Astrocyte (in vitro differentiated cells and primary cell): ENCODE measurements at places on chromosomes 2 and 18. TPM values are rescaled to one million over a fixed set of nuclear protein-coding genes. Genes with fewer than 3 reads are reported as not detected.

GRCh38 chr2:160253440-160254188, 53.5 kb upstream of the ITGB6 start:
- peak; percentile 37 for DNase-seq

DNA sequence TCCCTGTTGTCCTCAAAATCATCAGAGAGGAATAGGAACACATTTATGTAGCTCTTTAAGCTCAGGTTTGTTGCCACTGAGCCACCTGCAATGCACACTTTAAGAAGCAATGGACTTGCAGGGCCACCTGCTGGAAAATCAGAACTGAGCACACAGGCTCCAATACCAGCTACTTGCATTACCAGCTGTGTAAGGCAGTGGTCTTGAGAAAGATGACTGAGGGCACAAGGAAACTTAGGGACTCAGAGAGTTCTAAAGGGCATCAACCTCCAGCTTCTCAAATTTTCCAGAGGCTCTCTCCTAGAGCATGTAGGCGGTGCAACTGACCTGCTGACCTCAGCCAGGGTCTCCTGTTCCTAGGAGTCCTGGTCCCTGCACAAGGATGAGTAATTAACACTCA, 2.5 kb upstream of the CNDP2 start:
- DNase-seq, result peak; percentile 54

DNA sequence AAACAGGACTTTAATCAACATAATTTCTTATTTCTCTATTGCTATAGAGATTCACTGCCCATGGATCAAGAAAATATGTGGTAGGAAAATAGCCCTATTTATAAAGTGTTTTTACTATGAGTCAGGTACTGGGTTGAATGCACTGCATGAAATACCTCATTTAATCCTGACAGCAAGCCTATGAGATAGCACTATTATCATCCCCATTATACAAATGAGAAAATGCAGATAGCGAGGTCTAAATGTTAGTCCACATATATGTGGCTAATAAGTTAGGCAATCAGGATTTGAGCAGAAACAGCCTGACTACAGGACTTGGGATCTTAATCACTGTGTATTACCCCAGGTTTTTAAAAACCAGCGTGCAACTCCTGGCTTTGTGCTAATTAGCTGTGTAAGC, 8.5 kb upstream of the LYPD1 start:
- DNase-seq, result peak; percentile 78

DNA sequence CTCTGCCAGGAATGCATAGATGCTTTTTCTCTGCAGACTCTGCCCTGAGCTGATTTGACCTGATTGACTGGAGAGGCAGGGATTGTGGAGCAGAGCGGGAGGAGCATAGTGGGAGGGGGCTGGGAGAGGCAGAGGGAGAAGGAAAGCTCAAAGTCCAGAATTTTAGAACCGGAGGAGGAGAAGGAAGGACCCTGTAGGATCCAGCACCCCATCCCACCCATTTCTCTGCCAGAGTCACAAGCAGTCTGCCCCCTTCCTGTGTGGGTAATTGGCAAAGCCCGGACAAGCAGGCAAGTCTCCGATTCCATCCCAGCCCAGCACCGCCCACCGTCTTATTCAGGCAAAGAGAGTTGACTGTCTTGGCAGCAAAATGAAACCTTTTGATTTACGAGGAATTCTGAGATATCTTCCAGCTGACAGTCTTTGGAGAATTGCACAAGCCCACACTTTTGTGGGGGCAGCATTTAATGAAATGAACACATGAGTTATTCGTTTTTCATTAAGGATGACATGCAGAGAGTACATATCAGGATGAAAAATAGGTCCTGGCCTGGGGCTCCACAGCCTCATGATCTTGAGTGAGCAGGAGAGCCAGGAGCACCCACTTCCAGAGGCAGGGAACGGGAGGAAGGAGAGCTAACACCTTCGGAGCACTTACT, 103.1 kb downstream of the MCFD2 start:
- DNase-seq, result peak; percentile 99

GRCh38 chr18:23921716-23922285, 92.8 kb upstream of the TTC39C start:
- no peak for DNase-seq

- DNase-seq, result no peak
These were observed 518.4 kb upstream of the SPHKAP start for GRCh38 chr2:228699888-228700287.

GRCh38 chr18:44178476-44178875, 502.2 kb upstream of the SETBP1 start:
- no peak for DNase-seq

DNA sequence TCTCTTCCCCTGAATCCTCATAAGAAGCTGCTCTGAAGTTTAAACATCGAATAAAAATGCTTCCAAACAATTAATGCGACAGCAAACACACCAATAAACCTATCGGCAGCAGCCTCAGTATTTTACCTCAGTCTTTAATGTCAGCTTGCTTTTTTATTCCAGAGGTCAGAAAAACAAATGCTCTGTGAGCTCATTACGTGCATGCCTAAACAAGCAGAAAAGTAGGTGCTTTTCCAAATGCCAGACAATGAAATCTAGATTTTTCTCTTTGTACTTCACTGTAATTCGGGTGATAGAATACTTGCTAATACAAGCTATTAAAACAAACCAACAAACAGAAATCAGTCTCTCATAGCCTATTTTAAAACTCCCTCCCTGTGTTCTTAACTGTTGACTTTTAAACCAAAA, 381.5 kb downstream of the NRXN1 start:
- no peak for DNase-seq

DNA sequence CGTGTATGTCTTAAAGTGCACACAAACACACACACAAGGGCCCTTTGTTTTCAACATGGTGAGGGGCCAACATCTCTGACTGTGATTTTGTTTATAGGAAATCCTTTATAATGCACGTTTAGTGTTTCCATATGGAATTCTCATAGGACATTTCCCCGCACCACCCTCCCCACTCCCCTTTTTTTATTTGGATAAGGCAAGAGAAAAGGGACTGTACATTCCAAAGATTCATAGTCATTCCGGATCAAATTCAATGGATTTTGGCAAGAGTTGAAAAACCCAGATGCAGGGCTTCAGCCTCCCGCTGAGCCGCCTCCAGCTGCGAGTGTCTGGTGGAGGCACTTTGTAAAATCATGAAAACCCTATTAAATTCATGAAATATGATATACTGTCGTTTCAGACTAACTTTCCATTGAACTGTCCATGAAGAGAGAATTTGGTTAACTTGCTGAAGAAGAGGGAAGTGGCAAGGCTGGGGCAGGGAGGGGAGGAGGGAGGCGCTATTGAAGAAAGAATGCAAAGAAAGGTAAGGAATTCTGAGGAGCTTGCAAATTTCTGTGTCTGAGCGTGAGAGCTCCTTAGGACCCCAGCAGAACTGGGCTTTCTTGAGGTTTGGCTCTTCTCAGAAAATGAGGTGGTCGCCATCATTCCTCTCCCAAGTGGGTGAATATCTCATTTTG, 25.8 kb upstream of the SLC14A2 start:
- DNase-seq, result peak; percentile 91

DNA sequence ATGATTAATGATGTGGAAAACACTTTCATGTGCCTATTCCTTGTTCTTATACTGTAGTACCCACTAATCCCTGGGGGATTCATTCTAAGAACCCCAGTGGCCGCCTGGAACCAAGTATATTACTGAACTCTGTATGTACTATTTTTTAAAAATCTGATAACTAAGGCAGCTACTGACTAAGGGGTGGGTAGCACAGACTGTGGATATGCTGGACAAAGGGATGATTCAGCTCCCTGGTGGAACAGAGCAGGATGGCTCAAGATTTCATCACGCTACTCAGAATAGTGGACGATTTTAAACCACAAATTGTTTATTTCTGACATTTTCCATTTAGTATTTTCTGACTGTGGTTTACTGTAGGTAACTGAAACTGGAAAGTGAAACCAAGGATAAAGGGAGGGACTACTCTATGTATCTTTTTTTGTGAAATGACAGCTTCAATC, 41.8 kb upstream of the CDC42EP3 start:
- DNase-seq, result peak; percentile 94

- DNase-seq, result no peak
These were observed 19.5 kb downstream of the RALBP1 start for GRCh38 chr18:9494778-9495331.

GRCh38 chr2:151197184-151198108, 64.2 kb downstream of the RBM43 start:
- no peak for DNase-seq

Gene GTF3C2
- total RNA-seq, result 52.9 and 61.3 TPM in 2 replicates

Gene ALPI
- total RNA-seq, result not detected in 2 replicates

Gene DUSP19
- 3.1 and 3.7 TPM in 2 replicates for total RNA-seq

Gene POU3F3
- total RNA-seq, result 0.09 TPM in 1 of 2 replicates, not detected in the other
